NCI-H446 (cell line): ENCODE measurements at places on chromosomes 3 and 15.

GRCh38 chr15:50751394-50751793 lies 14.1 kb downstream of the SPPL2A start:
- DNase-seq, result no peak

DNA sequence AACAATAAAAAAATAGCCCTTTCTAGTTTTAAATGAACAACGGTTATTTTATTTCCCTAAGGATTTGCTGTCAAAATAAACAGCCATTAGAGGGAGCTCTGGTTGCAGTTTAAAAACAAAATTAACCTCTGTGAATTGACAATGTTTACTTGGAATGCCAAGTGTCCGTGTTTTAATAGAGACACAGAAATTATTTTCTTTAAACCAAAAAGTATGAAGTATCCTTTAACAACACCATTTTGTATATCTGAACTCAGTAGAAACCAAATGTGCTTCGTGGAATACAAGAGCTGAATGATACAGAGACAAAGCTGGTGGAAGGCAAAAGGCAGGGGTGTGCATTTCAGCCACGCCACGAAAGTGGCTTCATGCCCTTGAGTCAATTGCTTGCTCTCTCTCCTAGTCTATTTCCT lies 74.4 kb downstream of the MOBP start:
- no peak for DNase-seq

- no peak for DNase-seq
These were observed 98.5 kb downstream of the SST start for GRCh38 chr3:187571701-187572100.

DNA sequence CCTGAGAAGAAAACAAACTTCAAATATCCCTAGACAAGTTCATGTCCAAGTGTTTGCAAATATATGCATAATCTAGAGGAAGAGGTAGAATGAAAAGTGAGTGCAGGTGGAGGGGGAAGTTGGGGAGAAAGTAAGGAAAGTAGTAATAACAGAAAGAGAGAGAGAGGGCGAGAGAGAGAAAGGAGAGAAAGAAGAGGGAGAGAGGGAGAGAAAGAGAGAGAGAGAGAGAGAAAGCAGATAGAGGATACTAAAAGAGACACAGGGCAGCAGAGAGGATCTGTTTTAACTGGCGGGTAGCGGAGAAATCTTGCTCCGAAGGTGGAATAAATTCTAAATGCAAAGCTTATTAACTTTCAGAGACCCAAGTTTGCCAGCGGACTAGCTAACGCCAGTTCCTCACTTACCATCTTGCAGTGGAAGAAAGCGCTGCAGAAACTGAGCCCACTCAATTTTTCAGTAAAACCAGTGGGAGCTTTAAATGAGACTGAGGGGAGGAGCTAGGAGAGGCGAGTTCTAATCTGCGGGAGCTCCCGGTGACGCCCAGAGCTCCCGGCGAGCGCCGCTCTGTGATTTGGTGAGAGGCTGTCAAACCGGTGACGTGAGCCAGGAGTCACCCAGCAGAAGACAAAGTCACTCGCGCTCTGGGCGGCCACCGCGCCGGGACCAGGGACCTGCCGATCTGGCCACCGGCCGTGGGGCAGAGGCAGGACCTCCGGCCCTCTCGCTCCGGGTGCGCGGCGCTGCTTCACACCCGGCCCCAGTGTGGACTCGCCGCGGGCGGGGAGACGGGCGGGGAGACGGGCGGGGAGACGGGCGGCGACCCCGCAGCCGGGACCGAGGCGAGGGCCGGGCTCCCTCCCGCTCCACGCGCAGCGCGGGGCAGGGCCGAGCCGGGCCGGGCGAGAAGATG lies at the start of gene GMNC:
TSS of gene GMNC (minus strand) at position 486 of the 910 bp plus-strand sequence. CDS start at position 407, 79 bp downstream.
- DNase-seq, result no peak

- no peak for DNase-seq
These were observed 39.3 kb downstream of the OXNAD1 start for GRCh38 chr3:16304061-16305010.

- DNase-seq, result no peak
These were observed 14.2 kb downstream of the SV2B start for GRCh38 chr15:91114301-91114700.
